Heart right ventricle (tissue), 16 donors: ENCODE measurements at places on chromosomes 11 and 22. TPM values are rescaled to one million over a fixed set of nuclear protein-coding genes. Genes with fewer than 3 reads are reported as not detected.

The OR52I1 gene
- not detected for polyA plus RNA-seq

DNA sequence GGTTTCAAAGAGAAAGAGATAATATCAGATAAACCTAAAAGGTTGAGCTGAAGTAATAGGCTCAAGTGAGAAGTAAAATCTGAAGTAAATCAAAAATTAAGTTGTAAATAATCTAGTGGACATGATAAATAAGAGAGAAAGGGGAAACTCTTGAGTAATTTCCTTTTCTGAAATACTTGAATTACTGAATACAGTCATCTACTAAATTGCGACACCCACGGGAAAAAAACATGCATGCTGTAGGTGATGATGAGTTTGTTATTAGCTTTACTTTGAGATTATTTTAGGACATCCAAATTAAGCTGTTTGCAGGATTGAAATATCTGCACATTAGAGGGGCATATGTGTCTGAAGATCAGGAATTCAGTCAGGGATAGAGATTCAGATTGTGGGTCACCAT, 50.0 kb upstream of the CARD18 start:
- H3K4me1 ChIP-seq: no peaks in the 10 kb centered on the region
- H3K36me3 ChIP-seq: no peaks in the 10 kb centered on the region
- no peaks in the 10 kb centered on the region for H3K27me3 ChIP-seq
- no peak overlapping the region for H3K4me3 ChIP-seq
- H3K27ac ChIP-seq: no peak overlapping the region

- H3K36me3 ChIP-seq: no peaks in the 10 kb centered on the region
- H3K27me3 ChIP-seq: no peaks in the 10 kb centered on the region
- DNase-seq: no peak
- H3K4me3 ChIP-seq: no peak overlapping the region
Observed at GRCh38 chr11:26778000-26778757, 56.3 kb upstream of the SLC5A12 start.

The GGT5 gene
- polyA plus RNA-seq: 67.4 TPM
